ENCODE measurements at places on chromosomes 7 and 10.

DNA sequence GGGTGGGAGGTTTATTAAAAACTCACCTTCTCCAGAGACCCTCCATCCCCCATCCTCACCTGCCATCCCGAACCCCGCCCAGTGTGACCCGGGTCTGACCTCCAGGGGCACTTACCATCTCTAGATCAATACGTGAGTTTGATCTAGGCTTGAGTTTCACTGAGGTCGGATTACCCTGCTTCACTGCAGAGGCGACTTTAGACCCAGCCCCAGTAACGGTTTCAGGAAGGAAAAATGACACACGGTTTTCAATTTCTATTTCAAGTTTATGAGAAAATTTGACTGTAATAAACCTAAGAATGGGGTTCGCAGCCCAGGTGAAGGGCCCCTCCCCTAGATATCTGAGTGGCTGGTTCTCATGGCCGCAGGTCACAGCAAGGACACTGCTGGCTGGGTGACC lies 33.1 kb downstream of the RCC1L start:
- DNase-seq, result no peak

DNA sequence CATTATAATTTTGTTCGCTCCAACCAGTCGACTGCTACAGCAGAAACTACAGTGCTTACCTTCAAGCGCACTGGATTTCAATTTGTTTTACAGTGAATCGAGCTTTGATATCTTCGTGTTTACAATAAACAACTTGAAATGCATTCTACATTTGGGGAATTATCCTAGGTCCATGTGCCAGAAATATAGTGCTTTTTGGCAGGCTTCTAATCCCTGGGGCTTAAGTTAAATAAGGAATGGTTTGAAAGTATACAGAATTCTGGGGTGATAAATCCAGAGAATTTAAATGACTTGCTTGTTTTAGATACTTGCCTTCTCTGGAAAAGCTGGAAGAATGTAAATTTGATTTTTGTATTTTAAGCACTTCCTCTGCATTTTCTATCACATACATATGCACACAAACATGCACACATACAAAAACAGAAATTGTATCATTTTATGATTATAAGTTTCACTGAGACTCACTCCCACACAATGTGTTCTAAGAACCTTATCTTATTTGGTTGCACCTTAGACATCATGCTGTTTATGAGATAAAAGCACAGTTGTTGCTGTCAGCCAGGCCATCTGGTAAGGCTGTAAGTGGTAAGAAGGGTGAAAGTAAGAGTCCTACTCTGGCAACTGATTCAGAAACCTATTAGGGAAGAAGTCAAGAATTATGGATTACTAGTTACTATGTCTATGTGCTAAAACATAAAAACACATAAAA lies 347.2 kb upstream of the KCND2 start:
- no peak for DNase-seq

DNA sequence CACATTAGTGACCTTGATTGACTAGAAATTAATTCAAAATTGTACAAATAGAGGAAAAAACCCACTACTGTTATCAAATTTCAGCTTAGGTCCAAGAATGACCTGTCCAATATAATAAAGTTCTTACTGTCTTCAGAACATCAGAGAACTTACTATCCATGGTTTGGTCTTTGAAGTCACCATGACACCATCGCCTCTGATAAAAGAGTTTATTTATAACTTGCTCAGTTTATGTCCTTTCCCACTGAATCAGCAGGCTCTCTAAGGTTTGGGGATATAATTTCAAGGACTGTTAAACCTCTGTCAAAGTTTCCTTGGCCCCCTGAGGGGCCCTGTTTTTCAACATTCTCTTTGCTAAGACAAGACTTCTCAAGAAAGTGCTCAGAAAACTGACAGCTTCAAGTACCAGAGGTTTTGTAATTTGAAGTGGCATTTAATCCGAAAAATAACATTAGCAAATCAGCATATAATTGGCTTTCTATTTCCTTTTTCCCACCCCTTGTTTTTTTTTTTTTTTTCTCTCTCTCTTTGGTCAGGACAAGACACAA lies 191.7 kb upstream of the FERD3L start:
- no peak for DNase-seq

GRCh38 chr7:87853237-87853864 lies 22.8 kb downstream of the SLC25A40 start:
- DNase-seq, result no peak

DNA sequence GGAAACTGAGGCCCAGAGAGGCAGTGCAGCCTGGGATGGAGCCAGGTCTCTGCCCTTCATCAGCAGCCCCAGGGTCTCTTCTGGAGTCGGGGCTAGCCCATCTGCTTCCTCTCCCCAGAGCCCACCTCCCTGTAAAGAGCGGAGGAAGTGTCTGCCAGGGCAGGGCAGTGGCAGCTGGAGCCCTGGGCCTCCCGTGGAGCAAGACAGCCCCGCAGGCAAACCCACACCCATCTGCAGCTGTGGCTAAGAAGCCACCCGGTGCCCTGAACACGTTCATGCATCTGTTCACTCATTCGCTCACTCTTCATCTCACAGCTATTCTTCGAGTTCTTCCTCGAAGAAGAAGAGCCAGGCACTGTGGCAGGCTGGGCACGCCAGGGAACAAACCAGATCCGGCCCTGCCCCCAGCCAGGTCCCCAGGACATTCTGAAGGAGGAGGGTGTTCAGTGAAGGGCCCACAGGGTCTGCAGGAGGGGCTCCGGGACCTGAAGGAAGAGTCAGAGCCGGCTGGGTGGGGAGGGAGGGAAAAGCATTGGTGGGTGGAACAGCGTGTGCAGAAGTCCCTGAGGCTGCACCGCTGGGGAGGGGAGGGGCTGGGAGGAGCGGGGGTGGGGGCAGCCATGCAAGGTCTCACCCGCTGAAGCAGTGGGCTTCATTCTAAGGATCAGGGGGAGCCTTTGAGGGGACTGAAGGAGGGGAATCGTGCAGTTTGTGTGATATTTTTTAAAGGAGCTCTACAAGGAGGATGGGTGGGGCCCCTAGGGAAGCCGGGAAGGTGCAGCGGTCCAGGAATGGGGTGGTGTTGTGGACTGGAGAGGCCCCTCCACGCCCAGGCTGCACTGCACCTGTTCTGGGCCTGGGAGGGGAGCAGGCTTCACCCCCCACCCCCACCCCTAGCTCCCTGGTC lies 99.1 kb downstream of the UNCX start:
- no peak for DNase-seq

DNA sequence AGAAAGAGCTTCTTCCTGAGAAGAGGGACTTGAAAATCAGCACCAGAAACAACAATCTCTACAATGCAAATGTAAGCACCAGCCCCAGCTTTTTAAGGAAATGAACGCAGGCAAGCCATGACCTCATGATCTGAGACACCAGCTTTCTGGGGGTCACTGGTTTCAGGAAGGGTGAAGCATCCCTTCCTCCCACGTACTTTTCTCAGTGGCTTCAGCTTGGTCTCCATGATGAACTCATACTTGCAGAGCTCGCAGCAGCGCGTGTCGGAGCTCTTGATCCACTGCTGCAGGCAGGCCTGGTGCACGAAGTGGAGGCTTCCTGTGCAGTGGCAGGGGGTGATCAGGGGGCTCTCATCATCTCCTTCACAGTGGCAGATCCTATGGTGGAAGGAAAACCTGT lies 87.0 kb downstream of the ALOX5 start:
- DNase-seq, result no peak

GRCh38 chr10:13871011-13871410 lies 284.2 kb downstream of the PRPF18 start:
- DNase-seq, result no peak

GRCh38 chr10:99929360-99929759 lies 80.4 kb downstream of the DNMBP start:
- DNase-seq, result no peak

- DNase-seq, result no peak
These were observed 28.2 kb upstream of the TPST1 start for GRCh38 chr7:66176914-66177313.

GRCh38 chr10:63518690-63519288 lies 2.4 kb upstream of the REEP3 start:
- DNase-seq, result no peak

GRCh38 chr7:94907811-94908322 lies 473 bp downstream of the PPP1R9A start:
- peak; percentile 61 for DNase-seq

DNA sequence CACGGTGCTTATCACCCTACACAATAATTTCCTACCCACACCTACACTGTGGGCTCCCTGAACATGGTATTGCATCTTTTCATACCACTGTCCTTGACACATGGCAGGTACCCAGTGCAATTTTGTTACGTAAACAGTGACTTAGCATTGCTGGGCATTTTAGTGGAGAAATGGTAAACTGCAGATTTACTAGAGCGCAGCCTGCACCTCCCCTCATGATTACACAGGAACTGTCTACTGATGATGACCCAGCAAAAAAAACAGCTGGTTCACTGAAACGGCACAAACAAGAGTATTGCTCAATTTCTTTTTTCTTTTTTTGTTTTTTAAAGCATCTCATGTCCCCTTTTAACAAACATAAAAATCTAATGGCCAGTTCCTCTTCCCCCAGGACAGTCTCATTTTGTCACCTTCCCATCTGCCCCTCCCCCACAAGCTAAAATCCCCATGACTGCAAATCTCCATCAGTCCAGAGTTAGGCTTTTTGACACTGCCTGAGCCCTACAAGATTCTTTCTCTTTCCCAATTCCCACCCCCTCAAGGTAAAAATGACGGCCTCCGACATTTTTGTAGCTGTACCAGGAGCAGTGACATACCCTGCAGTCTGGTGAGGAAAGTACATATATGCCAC lies 2.8 kb downstream of the ZNF746 start:
- no peak for DNase-seq

- DNase-seq, result no peak
These were observed 6.1 kb downstream of the CHST3 start for GRCh38 chr10:71970331-71970730.

DNA sequence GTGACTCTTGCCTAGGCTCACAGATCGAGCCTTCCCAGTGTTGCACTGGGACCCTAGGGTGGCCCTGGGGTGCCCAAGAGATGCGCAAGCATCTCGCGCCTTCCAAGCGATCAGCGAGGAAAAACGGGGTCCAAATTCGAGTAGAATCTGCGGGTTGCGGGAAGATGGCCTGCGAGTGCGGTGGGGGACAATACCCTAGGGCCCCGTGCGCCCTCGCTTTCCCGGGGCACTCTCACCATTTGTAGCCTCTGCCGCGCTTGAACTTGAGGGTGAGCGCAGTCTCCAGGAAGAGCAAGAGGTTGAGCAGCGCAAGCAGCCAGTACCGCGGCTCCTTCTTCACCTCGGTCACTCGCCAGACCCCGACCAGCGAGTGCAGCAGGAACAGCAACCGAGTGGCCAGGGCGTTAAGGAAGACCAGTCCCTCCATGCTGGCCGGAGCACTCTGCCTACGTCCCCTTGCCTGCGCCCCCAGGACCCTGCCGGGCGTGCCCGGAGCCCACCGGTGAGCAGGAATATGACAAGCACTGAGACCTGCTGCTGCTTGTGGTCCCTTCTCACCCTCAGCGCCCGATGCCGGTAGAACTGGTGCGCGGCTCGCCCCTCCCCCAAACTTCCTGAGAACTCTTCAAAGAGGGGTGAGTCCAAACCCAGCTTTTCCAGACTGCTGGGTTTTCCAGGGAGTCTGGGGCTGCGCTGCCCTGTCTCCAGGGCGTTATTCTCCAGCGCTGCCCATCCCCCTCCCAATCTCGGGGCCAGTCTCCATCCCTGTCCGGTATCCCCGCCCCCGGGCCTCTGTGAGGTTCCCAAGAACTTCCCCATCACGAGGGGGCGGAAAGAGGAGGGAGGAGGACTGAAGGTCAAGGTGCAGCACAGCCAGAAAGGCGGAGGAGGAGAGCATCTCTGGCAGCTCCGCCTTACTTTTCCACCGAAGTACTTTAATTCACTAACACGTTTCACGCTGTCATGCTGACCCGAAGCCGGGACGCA lies at the start of gene TMEM26:
TMEM26 (minus strand) TSS at position 727 of the 987 bp plus-strand sequence; CDS start at position 427, 300 bp downstream.
- DNase-seq, result no peak

DNA sequence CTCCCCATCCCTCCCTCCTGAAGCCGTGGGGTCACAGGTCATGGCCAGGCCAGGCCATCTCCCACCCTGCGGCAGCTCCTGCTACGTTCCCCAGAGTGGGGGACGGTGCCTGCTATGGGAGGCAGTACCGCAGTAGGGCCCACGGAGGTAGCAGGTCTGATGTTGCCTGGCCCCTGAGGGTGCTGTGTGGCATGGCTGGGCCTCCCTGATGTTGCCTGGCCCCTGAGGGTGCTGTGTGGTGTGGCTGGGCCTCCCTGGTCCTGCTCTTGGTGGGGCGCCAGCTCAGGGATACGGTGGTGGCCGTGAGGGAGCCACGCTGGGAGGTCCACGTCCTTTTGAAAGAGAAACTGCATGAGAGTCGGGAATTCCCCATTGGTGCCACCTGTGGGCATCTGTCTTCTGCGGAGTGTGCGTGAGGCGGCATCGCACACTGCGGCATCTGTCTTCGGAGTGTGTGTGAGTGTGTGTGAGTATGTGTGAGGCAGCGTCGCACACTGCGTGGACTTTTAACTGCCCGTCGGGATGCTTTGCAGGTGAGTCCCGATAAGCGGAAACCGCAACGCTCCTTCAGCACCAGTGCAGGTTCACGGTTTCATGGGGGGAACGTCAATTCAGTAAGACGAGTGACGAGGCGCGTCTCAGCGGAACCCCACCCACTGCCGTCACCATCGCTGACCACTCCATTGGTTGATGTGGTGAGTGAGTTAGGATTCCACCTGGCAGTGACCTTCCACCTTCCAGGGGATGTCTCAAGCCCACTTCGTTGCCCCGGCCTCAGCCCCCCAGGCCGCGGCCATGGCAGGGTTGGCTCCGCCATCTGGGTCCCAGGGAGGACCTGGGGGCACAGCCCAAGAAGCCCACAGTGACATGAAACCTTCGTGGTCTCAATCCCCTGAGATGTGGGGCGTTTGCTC lies 51.2 kb upstream of the CFAP46 start:
- DNase-seq, result no peak

GRCh38 chr7:127911968-127912511 lies 119.2 kb downstream of the LRRC4 start:
- DNase-seq, result no peak

DNA sequence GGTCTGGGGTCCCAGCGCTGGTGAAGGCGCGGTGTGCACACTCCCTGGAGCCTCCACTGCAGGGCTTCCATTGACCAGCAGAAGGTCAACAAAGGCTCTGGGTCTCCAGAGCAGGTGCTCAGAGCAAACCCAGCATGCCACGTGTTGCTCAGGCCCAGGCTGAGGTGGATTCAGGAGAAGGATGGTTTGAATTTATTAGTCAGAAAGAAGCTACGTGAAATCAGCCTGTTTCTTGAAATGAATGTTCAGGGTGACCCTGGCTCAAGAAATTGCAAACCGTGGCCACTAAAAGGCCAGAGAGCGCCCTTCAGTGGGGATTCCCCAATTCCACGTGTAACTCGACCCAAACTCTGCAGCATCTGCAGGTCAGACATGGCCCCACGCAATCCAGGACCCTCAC lies 82.7 kb upstream of the PFKP start:
- DNase-seq, result no peak

All from NCI-H774 (cell line).